Naive thymus-derived CD8-positive, alpha-beta T cell (primary cell): ENCODE measurements at places on chromosomes 5 and 9.

GRCh38 chr5:149410071-149410470 is 31.0 kb upstream of the IL17B start:
- no peak for DNase-seq

DNA sequence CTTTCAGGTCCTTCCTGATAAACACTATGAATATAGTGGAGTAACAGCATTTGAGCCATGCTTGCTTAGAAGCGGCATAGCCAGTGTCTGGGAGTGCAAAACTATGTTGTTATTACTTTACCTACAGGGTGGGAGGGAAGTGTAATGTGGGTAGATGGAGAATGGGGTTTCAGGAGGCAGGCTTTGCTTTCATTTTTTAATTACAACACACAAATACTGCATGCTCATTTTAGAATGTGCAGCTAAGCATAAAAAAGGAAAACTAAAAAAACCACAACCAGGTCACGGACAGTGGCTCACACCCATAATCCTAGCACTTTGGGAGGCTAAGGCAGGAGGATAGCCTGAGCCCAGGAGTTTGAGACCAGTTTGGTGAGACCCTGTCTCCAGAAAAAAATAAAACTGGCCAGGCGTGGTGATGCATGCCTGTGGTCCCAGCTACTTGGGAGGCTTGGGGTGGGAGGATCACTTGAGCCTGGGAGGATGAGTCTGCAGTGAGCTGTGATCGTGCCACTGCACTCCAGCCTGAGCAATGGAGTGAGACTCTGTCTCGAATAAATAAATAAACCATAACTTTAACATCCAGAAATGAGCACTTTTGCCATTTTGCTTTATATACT is 20.2 kb downstream of the HAVCR1 start:
- DNase-seq: no peak

DNA sequence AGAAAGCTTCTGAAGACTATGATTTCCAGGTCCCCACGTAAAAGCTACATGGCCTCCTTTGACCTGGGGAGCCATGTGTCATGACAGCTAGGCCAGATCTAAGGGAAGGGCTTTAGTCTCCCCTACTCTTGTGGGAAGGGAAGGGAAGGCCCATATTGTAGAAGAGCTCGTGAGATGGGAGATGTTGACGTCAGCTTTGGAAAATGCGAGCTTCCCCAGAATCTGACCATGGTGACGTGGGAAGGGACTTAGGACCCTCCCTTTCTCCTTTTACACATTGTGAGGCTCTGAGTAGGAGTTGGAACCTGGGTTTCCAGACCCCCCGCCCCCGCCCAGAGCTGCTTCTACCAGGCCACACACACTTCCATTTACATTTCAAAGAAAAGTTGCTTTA is 165.5 kb downstream of the SYK start:
- no peak for DNase-seq

- DNase-seq: no peak
These were observed 292.4 kb downstream of the ZNF608 start for GRCh38 chr5:124454081-124454480.

DNA sequence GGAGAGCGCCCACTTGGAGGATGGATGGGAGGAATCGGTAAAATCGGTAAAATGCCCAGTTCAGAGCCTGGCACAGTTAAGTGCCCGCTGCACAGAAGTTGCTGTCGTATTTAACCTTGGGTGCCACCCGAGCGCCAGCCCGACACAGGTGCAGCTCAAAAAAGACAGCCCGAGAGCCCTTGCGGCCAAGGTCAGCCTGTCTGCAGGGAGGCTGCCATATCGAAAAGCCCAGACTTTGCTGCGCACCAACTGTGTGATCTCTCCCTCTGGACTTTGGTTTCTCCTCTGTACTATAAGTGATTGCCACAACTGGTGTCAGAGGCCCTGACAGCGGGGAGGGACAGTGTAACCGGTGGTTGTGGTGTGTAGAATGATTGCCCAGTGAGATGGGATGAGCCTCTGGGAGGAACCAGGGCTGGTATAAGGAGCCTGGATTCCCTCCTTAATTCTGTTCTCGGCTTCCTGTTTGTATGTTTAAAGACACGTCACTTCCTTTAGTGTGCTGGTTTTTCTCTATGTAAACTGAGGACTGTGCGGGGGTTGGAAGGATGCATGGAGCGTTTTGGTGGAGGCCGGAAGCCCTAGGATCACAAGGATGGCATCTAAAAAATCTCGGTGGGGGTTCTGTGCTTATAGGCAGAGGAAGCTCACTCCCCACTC is 792 bp downstream of the NTMT1 start:
- DNase-seq: peak; percentile 48
